ENCODE measurements at places on chromosomes 4 and X. TPM values are rescaled to one million over a fixed set of nuclear protein-coding genes. Genes with fewer than 3 reads are reported as not detected.
A peak's percentile ranks its signal among the peaks of the same experiment; 100 is the strongest.

RAB41 gene
- total RNA-seq: not detected

IDH3G gene
- total RNA-seq: 62.0 TPM

CT45A6 gene
- not detected for total RNA-seq

BEX3 gene
- total RNA-seq: 9.4 TPM

TEX13D gene
- total RNA-seq: 0.16 TPM

IL3RA gene
- total RNA-seq: 1.2 TPM

DNA sequence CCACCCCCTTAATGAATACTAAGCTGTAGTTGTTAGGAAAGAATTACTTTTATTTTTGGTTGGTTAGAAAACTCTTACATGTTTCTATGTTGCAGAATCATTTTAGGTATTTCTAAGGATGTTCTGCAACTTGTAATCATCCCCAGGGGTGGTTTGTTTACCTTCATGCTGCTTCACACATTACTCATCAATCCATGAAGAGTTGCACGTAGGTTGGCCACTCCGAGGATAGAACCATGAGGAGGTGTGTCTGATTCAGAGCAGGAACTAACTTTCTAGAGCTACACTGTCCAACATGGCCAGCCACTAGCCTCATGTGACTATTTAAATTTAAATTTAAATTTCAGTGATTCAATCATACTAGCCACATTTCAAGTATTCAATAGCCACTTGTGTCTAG, 127.2 kb upstream of the FRMPD4 start:
- ATAC-seq: peak; percentile 47

DNA sequence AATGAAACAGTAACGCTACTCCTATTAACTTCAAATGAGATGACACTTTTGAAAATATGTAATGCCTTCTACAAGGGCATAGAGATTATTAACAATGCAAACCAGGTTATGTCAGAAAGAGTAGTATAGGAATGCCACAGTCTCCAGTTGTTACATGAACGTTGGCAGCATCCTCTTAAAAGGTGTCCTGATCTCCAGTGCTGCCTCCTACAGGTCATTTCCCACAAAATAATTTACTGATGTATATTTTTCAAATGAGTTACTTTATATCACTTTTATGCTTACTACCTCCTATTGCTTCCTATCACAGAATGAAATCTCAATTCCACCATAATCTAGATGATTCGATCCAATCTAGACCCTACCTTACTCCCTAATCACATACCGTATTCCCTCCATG, 195.2 kb upstream of the EPHA5 start:
- no peak for ATAC-seq

DNA sequence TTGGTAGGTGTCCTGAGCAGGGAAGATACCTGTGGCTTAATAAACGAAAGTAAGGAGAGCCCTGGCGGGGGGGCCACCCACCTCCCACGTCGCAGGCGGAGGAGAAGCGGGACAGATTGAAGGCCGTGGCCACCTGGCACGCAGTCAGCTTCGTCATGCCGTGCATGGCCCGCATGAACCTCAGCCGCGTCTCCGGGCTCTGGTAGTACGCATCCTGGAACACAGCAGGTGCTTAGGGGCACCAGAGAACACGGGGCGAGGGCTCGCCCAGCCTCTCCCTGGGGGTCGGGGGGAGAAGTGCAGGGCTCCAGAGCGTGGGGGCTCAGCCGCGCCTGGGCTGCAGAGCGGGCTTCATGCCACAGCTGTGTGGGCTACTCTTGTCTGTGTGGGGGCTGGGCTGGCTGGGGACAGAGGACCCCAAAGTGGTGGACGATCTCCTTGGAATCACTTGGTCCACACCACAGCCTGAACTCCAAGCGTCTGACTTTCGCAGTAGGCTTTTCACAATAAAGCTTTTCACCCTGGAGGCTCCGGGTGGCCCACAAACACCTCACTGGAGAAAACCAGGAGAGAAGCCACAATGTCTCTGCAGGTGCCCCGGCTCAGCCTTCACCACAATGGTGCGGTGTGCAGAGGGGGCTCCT, 27.1 kb upstream of the SLC25A6 start:
- ATAC-seq: no peak

DNA sequence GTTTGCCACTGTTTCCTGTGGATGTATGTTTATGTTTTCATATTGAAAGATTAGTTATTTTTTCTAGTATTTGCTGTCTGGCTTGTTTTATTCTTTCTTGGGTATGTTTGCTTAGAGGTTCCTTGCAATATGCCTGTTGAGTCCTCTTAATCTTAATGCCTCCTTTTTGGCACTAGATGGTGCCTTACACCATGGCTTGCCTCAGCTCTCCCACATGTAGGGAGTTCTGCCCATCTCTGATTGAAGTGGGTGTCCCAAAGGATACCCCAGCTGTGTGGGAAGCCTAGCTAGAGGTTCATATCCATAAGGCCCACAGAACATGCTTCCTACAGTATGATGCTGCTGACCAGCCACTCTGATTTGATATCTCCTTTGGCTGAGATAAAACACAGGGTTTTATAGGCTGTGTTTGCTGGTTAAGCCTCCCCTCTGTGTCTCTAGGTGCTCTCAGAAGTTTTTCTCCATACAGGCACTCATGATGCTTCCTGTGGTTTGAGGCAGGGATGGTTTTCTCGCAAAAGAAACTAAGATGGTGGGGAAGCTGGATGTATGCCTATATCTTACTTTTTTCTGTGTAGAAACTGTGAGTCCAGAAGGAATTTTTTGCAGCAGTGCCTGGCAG, 162.4 kb downstream of the ASB9 start:
- no peak for ATAC-seq

- ATAC-seq: no peak
Measured at GRCh38 chrX:119459181-119459580, 9.1 kb upstream of the SLC25A5 start.

- ATAC-seq: no peak
Measured at GRCh38 chr4:82708982-82709381, 89.6 kb downstream of the SCD5 start.

DNA sequence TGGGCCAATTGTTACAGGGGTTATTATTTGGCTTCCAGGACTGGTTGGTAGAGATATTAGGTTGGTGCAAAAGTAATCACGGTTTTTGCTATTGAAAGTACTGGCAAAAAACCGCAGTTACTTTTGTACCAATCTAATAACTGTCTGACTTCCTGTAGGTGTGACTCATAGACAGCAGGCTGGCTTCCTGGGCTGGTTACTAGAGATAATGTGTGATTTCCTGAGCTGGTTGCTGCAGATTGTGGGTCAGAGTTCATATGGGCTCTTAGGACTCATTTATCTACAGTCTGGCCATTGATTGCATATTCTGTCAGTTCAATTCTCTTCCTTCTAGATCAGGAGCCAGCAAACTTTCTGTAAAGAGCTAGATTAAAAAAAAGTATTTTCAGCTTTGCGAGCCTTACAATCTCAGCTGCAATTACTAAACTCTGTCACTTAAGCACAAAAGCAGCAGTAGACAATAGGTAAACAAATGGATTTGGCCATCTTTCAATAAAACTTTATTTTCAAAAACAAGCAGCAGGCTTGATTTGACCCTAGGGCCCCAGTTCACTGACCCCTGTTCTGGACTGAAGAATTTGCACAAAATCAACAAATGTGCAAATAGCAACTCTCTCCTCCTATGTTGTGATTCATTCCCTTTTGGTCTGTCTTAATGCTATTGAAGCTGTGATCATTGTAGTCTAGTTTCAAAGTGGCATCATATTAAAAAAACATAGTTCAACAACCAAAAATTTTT, 50.8 kb upstream of the BOD1L1 start:
- no peak for ATAC-seq

GRCh38 chrX:135974279-135974856, 580 bp upstream of the MMGT1 start:
- ATAC-seq: peak; percentile 24

- ATAC-seq: peak; percentile 91
Measured at GRCh38 chr4:142549726-142550463, 296.2 kb downstream of the INPP4B start.

- no peak for ATAC-seq
Measured at GRCh38 chr4:65344278-65344825, 325.9 kb downstream of the EPHA5 start.

DNA sequence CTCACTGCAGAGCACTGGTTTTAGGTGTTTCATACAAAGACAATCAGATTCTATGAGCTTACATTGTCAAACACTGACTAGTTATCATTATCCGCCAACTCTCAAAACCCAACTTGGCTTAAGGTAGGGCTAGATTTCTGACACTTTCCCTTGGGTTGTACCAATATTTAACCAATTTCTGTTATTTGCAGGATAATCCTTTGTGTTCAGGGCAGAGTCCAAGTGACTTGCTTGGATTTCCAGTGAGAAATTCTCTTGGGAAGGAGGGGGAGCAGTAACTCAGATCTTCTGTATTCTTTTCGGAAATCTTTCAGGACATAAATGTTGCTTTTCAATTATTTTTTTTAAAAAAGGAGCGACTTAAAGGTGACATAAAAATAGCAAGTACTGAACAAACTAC, 23.1 kb downstream of the DGKK start:
- ATAC-seq: no peak

- ATAC-seq: no peak
Measured at GRCh38 chrX:13341491-13342101, 21.7 kb upstream of the ATXN3L start.

DNA sequence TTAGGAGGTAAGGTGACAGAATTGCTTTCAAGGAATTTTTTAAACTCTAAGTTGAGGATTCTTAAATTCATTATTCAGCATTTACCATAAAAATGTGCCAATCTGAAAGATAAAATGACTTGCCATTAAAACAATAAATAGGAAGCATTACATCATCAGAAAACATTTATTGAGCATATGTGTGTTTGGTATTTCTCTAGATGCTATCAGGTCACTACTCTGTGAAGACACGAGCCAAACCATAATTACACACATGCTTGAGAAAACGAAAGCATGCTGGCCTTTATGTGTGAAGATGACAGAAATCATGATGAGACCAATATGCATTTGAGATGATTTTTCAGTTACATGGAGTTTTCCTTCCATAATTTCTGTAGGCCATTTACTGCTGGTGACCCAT, 12.3 kb upstream of the IL21 start:
- ATAC-seq: peak; percentile 31
